Stimulated activated CD8-positive, alpha-beta memory T cell treated with anti-CD3 and anti-CD28 coated beads, Interleukin-4, amount 100 ng/mL, for 4 hours (primary cell): ENCODE measurements at places on chromosomes 5 and 9.

DNA sequence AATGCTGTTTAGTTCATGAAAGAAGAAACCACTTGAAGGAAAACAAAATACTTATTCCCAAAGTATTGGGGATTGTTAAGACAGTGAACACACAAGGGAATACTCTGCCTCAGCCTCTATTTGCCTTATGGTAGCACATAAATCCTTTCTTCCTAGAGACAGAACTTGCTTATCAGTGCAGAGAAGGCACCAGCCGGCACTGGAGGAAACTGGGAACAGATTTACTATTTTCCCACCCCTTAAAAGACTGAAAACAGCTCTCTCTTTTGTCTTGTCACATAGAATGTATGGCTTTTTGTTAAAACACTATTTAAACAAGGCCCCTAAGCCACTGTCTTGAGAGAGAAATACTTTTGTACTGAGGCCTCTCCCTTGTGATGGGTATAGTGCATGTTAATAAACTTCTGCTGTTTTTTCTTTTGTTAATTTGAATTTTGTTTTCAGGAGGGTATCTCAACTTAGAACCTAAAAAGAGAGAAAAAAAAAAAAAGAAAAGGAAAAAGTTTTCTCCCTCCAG is 40.7 kb upstream of the EDIL3 start:
- DNase-seq = no peak

DNA sequence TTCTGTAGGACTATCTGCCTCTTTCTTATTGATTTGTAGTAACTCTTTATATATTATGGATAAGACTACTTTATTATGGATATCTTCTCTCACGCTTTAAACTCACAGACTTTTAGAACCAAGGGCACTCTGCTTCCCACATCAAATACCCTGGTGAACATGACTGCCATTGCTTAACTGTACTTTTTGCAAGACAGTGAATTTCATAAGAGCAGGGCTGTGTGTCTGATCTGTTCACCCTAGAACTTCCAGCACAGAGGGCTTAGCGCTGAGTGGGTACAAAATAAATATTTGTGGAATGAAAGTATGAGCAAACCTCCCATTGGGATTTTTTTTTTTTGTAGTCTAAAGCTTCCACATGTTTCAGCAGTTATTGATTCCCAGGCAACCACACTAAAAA is 84.8 kb downstream of the CFAP77 start:
- no peak for DNase-seq

DNA sequence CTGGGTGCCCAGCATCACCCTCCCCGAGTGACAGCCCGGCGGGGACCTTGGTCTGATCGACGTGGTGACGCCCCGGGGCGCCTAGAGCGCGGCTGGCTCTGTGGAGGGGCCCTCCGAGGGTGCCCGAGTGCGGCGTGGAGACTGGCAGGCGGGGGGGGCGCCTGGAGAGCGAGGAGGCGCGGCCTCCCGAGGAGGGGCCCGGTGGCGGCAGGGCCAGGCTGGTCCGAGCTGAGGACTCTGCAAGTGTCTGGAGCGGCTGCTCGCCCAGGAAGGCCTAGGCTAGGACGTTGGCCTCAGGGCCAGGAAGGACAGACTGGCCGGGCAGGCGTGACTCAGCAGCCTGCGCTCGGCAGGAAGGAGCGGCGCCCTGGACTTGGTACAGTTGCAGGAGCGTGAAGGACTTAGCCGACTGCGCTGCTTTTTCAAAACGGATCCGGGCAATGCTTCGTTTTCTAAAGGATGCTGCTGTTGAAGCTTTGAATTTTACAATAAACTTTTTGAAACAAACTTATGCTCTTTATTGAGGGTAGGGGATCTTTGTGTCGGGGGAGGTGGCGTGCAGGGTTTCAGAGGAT is 1.3 kb downstream of the GADD45G start:
- no peak for DNase-seq

- peak; percentile 10 for DNase-seq
Measured at GRCh38 chr5:79025054-79025472, 40.0 kb upstream of the ARSB start.

DNA sequence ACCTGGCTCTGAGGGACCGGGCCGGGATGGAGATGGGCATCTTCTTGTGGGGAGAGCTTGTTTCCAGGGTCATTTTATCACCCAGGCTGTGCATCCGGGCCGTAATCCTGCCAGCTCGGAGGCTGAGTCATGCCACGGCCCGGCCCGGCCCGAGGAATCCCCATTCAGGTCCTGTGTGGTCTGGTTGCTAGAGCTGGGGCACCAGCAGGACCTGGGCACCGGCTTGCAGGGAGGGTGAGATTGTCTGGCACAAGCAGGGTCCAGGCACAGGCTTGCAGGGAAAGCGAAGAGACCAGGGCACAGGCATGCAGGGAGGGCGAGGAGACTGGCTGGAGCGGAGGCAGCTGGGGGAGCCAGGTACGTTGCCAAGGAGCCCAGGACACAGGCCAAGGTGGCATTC is 106.8 kb downstream of the RXRA start:
- DNase-seq = no peak

- no peak for DNase-seq
Measured at GRCh38 chr5:140367256-140368013, 7.4 kb downstream of the SLC4A9 start.

DNA sequence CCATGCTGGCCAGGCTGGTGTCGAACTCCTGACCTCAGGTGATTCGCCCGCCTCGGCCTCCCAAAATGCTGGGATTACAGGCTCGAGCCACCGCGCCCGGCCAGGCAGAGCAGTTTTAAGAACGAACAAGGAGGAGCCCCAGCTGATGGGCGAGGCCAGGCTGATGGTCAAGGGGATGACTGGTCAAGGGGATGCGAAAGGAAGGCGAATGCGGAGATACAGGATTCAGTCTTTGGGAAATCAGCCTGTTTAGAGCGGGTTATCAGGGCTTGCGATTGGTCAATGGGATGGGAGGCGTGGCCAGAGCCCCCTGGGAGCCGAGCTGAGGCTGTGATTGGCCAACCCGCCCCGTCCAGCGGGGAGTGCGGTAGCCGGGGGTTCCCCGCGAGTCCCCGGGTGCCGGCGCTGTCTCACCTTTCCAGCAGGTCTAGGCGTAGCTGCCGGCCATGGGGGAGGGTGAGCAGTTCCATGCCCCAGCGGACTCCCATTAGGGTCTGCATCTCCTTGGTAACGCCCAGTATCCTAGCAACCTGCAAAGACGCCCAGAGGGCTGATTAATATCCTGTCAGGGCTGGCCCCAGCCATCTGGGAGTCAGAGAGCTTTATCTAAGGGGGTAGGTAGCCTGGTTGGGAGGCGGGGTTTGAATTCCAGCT is 7.5 kb upstream of the TOR2A start:
- DNase-seq = no peak

GRCh38 chr9:107249665-107250285 is 33.3 kb upstream of the RAD23B start:
- no peak for DNase-seq

DNA sequence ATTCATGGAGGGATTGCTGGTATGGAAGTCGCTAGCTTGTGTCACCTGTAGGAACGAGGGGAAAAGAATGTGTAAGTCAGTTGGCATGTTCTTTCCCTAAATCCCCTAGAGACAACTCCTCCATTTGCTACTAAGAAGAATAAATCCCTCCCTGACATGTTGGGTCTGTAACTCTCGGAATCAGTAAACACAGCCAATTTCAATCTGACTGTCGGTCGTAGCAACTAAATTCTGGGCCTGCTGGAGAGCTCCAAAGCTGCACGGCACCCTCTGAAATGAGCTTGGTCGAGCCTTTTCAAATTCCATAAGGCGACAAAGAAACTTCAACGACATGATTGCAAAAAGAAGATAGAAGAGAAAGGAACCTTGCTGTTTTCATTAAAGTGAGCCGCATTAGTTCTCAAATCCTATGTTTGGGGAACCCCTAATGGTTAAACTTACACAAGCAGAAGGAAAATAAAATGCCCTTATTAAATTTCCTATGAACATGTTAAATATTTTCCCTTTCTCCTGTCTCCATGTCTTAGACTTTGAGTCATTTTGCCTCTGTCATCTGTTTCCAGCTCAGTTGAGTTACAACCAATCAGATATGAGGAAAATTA is 735.8 kb upstream of the WWC1 start:
- DNase-seq = no peak

- no peak for DNase-seq
Measured at GRCh38 chr5:6900247-6901227, 187.3 kb downstream of the TENT4A start.

- no peak for DNase-seq
Measured at GRCh38 chr9:9645006-9645405, 967.8 kb downstream of the PTPRD start.

GRCh38 chr5:100877274-100877673 is 25.8 kb downstream of the ST8SIA4 start:
- DNase-seq = no peak

GRCh38 chr5:130335117-130335516 is 430.9 kb downstream of the CHSY3 start:
- no peak for DNase-seq

DNA sequence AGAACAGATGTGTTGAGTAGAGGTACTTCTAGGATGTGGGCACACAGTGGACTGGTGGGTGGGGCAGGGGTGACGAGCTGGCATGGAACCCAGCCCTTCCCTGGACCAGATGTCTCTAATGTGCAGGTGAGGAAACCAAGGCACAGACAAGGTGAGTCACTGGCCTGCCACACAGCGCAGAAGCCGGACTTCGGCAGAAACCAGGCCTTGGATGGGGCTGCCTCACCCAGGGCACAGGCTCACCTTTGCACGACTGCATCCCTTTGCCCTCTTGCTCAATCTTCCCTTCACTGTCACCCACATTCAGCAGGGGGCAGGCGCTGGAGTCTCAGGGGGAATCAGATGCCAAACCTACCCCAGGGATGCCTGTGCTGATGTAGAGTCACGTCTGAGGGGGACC is 65.4 kb upstream of the LMX1B start:
- DNase-seq = no peak

DNA sequence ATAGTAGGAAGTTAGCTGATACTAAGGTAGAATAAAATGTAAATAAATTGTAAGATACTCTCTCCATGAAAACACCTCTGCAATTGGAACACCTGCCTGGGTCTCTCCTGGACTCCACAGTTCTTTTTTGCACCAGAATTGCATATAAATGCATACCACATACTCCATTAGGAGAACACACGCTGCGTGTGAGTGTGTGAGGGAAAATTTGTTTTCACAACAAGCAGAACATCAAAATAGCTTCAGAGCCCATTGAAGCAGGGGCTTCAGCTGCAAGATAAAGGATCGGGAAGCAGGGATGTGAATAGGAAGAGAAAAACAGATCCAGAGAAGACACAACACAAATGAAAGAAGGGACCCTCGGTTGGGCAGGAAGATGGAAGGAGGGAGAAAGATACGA is 389.8 kb upstream of the BRINP1 start:
- no peak for DNase-seq

- DNase-seq = no peak
Measured at GRCh38 chr9:129832982-129833381, 2.1 kb downstream of the C9orf78 start.

GRCh38 chr9:92266486-92266885 is 27.0 kb downstream of the IARS1 start:
- no peak for DNase-seq

- no peak for DNase-seq
Measured at GRCh38 chr5:673831-674629, 19.1 kb downstream of the TPPP start.

- no peak for DNase-seq
Measured at GRCh38 chr5:171867786-171868185, 82.2 kb downstream of the SMIM23 start.

DNA sequence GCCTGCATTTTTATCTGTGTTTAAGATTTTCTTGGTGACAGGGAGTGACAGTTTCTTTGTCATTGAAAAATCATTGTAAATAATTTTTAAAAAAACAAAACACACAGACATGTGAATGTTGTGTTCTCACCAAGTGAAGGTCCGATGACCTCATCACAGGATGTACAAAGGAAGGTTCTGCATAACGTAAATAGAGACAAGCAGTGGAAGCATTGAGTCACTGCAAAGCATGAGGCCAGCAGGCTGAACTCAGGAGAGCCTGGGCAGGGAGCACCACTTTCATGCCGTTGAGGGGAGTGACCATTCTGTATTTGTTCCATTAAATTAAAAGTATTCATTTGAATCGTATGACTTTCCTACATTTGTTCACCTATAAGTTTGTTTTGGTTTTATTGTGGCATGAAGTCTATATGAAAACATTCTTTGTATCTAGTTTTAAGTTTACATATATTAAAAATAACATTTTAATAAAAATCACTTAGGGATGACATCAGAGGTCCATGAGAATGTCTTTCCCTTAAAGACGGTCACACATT is 70.4 kb upstream of the TLE1 start:
- no peak for DNase-seq

GRCh38 chr5:163407034-163407655 is 30.2 kb upstream of the CCNG1 start:
- no peak for DNase-seq

DNA sequence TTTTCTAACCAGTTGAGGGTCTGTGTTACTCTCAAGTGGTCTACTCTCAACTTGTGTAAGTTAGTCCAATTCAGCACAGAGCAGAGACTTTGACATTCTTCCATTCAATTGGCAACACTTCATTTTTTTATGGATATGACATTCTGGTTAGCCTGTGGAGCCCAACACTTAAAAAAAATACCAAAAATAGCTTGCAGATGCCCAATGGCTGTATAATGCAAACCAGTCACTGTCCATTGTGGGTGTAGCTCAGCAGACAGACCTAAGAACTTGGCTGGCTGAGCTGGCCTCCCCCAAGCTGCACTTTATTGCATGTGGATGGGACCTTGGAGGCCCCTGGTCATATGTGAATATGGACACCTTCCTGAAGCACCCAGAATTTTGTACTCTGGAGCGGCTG is 103.2 kb downstream of the DPYSL3 start:
- DNase-seq = no peak

GRCh38 chr9:8734760-8735159 is 935.2 kb upstream of the DMAC1 start:
- no peak for DNase-seq

DNA sequence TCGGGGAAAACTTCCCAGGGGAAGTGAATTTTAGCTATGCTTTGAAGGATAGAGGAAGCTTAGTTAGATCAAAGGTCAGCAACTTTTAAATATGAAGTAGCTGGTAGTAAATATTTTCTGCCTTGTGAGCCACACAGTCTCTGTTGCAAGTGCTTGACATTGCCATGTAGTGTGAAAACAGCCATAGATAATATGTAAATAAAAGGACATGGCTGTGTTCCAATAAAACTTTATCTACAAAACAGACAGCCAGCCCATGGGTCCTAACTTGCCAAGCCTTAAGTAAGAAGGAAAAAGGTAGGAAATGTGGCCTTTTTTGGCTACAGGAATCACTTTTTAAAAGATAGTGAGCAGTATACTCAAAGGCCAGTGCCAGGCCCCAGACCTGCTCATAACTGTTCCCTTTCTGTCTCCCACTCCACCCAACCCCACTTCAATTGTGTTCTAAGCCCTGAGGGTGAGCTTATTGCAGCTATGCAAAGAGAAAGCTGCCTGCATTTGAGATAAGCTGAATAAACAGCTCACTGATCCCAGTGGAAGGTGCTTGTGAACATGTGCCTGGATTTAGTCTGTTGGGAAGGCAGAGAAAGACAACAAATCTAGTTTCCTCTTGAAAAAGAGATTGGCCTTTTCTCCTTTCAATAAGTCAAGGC is 113.0 kb upstream of the TRIM32 start:
- no peak for DNase-seq
